GM04503 (cell line): ENCODE measurements at places on chromosomes 6 and 20.

- DNase-seq = peak; percentile 60
Observed at GRCh38 chr6:150169609-150170008, 26.8 kb downstream of the PPP1R14C start.

DNA sequence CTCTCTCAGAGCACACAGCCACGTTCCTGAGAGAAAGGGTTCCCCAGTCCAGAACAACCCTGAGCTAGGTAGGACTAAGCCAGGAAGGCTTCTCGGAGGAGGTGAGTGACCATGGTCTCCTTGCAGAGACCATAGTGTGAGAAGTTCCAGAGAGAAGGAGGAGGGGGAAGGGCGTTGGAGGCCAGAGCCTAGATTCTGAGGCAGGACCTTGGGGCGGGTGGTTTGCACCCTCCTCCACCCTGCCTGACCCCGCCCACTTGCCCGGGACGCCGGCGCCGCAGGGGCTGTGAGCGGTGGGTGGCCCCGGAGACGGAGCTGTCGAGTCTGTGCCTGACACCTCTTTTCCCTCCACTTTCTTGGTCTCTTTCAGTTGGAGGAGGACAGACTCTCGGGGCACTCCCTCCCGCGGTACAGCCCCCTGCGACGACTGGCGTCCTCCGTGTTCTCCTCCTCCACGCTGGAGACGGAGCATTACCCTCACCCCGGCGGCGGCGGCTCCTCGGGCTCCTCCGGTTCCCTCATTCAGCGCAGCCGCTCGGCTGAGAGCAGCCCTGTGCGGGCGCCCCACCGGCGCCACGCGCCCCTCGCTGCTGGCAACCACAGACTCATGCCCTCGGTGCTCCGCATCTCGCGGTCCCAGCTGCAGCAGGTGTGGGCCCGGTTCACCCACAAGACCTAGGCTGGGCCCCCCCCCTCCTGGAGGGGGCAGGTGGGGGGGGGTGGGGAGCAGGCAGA lies 26.2 kb downstream of the TTBK1 start:
- no peak for DNase-seq

DNA sequence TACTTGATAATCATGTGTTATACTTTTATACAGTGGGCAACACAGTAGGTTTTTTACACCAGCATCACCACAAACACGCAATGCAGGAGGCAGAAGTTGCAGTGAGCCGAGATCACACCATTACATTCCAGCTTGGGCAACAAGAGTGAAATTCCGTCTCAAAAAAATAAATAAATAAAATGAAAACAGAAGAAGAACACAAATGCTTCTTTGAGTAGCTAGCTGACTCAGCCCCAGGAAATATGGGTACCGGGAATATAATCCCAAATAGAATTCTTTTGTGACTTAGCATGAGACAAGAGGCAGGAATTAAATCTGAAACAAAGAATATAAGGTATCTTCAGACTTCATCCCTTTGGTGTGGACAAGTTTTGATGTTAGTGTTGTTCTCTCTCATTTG lies 164.2 kb upstream of the ATXN1 start:
- DNase-seq = no peak

DNA sequence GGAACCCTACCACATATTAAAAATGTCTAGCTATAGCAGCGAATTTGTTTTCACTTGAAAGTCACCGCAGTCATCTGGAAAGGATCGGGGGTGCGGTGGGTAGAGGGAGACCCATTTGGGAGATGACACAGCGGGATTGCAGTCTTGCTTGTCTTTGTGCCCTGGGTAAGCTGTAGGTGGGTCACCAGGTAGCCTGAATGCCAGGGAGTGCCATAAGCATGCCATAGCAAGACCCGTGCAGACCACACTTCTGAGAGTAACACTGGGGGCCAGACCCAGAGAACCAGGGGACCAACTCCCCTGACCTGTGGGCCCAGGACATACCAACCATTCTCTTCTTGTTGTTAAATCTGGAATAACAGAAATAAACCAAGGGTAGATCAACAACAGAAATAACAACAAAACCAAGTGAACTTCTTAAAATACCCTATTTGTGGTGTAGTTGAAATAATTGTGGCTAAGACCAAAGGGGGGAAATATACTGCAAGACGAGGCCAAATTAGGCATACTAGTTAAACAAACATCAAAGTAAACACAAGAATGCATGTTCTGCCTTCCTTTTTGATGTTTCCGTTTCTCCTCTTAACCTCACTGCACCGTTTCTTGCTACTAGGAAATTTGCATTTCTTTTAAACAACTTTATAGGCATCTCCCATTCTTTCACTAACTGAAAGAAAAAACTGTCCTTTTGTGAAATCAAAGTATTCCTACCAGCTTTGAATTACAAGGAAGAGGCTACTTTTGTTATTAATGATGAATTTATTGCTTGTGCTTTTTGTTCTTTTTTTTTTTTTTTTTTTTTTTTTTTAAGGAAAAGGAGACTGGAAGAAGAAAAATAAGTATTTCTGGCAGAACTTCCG lies 128.2 kb downstream of the SASH1 start:
- DNase-seq = no peak

- no peak for DNase-seq
Observed at GRCh38 chr6:109457562-109457996, 2.0 kb upstream of the MICAL1 start.
